NCI-H2107 (cell line): ENCODE measurements at places on chromosomes 5 and 9.

- no peak for DNase-seq
Measured at GRCh38 chr5:79143684-79144379, 32.2 kb downstream of the BHMT start.

GRCh38 chr5:78549043-78549442 is 99.5 kb downstream of the LHFPL2 start:
- no peak for DNase-seq

GRCh38 chr5:143826951-143827444 is 15.0 kb downstream of the HMHB1 start:
- peak; percentile 26 for DNase-seq

GRCh38 chr9:16236882-16237281 is 633.6 kb downstream of the BNC2 start:
- DNase-seq = no peak

DNA sequence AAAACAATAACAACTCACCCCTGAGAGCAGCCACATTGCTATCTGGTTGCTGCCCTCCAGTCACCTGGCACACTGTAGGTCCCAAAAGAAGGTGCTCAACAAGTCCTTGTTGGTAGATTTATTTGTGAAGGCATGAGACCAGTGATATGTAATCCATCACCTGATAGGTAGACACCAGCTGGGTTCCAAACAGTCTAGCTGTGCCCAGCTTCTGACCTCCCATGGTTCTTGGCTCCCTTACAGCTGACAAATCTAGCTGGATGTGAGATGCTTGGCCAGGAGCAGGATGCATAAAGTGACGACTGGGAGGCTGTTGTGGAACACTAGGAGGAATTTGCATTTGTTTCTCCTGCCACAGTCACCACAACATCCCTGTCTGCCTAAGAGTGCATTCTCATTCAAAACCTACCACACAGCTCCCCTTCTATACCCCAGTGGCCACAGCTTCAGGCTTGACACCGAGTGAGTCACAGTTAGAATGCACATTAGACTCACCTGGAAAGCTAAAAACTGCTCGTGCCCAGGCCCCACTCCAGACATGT is 7.8 kb upstream of the VLDLR start:
- DNase-seq = peak; percentile 67

DNA sequence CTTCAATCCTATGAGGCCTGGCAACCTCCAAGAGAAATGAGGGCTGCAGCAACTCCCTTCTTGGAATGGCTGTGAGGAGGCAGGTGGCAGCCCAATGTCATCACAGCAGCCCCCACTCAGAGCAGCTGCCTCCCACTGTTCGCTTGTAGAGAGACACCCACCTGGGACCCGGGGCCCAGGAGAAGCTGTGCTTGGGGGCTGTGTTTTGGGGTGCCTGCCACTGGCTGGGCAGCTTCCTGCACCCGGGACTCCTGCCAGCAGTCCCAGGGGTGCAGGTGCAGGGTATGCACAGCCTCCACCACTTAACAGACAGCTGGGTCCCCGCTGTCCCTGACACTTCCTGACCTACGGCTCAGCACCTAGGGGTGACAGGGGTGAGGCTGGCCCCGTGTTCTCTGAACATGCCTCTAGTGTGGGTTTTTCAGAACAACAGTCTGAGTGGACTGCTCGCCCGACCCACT is 26.2 kb downstream of the NIPAL4 start:
- no peak for DNase-seq
